ENCODE measurements at places on chromosomes 4 and X. TPM values are rescaled to one million over a fixed set of nuclear protein-coding genes. Genes with fewer than 3 reads are reported as not detected.

DNA sequence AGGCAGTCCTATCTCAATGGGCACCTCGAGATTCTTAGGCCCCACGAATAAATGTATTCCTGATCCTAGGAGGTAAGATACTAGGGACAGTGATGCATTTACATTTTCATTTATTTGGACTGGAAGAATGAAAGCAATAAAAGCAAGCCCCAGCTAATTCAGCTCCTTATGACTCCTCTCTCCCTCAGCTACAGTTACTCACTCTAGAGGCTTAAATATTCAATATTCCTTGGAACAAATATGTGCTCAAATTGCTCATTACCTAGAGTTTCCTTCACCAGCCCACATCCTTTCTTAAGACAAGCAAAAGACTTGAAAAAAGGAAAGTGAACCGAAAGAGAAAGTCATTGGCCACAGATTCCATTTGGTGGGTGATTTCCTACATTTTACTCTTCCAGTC lies 13.9 kb downstream of the PAGE2 start:
- no peak for DNase-seq

DNA sequence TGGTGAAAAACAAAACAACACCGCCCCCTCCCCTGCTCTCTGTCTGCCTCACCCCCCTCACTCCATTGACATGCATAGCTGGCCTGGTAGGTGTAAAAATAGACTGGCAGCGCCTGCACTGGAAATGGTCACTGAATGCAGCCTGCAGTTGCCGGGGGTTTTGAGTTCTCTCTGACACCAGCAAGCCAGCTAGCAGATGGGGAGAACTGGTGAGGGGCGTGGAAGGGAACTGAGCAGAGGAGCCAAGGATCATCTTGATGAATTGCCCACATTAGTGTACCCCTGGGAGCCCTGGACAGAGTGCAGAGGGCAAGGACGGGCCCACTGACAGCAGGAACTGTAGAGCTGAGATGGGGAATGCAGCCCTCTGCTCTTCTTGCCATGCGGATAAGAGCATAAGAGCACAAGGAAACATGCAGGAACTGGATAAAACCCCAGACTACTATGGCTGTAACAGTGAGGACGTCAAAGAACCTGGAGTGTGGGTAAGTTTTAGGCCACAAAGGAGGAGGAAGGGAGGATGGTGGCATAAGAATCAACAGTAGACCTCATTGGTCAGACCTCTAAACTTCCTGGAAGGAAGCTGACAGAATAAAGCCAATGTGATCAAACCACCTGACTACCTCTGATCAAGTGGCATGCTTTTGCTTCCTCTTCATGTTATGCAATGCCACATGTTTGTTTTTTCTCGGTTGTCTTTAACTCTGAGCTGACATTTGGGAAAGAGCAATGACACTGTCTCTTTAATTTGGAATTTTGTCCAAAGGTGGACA lies 96.3 kb downstream of the ANK2 start:
- DNase-seq: no peak

The BBS12 gene
- 5.8 TPM for polyA plus RNA-seq

GRCh38 chr4:15003401-15003890 lies 1.2 kb downstream of the CPEB2 start:
- peak; percentile 48 for DNase-seq

The GATA1 gene
- polyA plus RNA-seq: 0.80 TPM

The TAF7L gene
- 0.89 TPM for polyA plus RNA-seq

DNA sequence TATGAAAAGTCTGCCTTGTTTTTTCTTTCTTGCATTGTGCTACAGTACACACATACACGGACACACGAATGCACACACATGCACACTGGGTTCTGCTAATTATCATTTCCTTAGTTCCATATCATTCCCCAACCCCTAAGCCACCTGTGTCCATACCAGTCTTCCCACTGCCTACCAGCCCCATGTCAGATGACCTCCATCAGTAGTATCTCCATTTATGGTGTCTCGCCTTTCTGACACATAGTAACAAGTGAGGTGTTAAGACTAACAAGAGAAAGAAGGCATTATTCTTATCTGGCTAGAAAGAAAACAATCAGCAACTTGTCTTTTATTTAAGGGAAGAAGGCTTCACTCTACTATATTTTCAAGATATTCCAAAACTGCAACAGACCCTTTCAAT lies 67.1 kb downstream of the SNCA start:
- DNase-seq: no peak

GRCh38 chrX:111671668-111672067 lies 9.3 kb upstream of the ALG13 start:
- DNase-seq: no peak

DNA sequence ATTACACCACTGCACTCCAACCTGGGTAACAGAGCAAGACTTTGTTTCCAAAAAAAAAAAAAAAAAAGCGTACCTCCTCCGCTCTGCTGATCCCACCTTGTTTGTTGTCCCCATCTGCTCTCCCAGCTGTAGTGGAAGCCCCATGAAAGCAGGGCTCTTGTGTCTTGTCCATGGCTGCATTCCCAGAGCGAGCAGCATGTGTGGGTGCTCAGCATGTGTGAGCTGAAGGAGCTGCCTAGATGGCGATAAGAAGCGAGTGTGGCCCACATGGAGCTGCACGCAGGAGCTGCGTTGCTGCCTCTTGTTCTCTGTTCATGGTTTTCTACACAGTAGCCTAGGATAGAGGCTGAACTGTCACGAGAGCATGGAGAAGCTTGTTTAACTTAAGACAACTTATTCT lies 12.4 kb downstream of the NSD2 start:
- DNase-seq: no peak

- no peak for DNase-seq
Observed at GRCh38 chr4:109698656-109699055, 4.6 kb downstream of the CASP6 start.

DNA sequence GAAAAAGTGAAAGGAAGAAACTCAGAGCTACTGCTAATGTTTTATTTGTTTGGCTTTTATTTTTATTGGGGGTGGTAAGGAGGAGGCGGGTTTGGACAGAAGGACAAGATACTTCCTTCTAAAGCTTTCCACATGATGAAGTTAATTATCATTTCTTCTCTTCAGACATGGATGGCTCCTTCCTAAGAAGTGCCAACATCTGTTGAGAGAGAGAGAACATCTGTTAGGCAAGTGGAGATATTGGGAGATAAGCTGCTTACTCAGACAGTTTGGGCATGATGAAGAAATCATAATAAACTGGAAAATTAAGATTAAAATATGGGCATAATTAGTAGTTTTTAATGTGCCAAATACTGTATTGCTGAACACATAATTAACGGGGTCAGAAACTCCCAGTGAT lies 535.7 kb upstream of the INTU start:
- peak; percentile 10 for DNase-seq

- DNase-seq: no peak
Observed at GRCh38 chr4:140256941-140257340, 103.0 kb upstream of the MAML3 start.

The AMTN gene
- polyA plus RNA-seq: not detected

Measured in left lung (tissue), 14 donors.